ENCODE measurements at places on chromosomes 1 and 21.

GRCh38 chr1:185241127-185241526 is 75.9 kb downstream of the IVNS1ABP start:
- no peak for DNase-seq

DNA sequence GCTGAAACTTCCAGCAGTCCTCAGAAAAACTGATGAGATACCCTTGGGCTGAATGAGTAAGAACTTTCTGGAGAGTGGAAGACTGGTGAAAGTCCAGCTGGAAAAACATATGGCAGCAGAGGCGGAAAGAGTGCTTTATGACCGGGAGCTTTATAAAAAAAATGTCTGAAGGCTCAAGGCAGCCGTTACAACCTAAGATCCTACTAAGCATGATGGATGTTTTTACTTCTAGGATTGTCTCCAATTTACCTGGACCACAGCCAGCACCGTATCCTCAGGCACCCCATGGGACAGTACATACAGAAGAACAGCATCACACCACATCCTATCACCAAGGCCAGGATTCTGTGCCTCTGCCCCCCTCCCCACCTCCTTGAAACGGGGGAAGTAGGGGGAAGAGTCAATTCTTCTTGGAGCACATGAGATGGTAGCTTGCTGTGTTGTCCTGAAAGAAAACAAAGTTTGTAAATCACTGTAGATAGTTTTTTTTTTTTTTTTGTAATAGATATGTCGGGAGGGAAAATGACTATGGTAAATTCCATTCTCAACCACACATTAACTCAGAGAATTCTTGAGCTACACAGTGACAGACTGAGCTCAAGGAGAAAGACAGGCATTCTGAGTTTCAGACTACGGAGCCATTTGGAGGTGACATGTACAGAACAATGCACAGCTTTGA is 11.8 kb upstream of the IRF2BP2 start:
- DNase-seq: no peak

GRCh38 chr1:32797456-32797855 is 19.7 kb downstream of the YARS1 start:
- no peak for DNase-seq

- peak; percentile 12 for DNase-seq
Measured at GRCh38 chr1:179228783-179229213, 679 bp downstream of the ABL2 start.

- DNase-seq: peak; percentile 59
Measured at GRCh38 chr1:24786191-24786590, 40.9 kb downstream of the CLIC4 start.

DNA sequence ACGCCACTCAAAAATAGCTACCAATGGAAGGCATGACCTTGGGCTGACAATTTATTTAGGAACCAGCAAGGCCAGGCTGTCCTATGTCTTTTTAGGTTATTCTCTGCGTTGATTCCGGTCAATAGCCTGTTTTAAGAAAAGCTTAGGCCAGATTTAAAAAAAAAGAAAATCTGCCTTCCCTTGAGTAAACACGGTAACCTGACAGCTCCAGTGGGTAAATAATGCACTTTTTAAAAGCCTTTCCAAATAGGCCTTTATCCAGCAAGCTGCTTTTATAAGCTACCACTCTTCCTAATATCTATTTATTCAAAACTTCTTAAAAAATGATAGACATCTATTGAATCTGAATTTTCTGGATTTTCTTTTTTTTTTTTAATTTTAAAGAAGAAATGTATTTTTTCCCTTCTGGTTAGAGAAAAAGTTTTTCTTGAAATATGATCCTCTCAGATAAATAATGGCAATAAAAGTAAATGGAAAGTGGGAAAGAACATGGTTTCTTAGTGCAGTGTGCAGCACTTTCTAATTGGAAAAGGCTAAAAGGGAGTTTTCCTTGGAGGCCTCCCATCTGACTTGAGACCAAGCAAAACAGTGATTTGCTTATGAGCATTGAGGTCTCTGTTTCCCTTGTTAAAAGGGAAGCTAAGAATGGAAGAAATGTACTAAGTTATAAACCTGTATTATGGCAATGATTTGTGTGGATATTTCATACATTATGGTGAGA is 281.0 kb upstream of the RUNX1 start:
- DNase-seq: peak; percentile 57

- DNase-seq: no peak
Measured at GRCh38 chr1:225694151-225694603, 41.3 kb upstream of the ENAH start.

GRCh38 chr21:43332861-43333297 is 94.1 kb downstream of the SIK1 start:
- no peak for DNase-seq

DNA sequence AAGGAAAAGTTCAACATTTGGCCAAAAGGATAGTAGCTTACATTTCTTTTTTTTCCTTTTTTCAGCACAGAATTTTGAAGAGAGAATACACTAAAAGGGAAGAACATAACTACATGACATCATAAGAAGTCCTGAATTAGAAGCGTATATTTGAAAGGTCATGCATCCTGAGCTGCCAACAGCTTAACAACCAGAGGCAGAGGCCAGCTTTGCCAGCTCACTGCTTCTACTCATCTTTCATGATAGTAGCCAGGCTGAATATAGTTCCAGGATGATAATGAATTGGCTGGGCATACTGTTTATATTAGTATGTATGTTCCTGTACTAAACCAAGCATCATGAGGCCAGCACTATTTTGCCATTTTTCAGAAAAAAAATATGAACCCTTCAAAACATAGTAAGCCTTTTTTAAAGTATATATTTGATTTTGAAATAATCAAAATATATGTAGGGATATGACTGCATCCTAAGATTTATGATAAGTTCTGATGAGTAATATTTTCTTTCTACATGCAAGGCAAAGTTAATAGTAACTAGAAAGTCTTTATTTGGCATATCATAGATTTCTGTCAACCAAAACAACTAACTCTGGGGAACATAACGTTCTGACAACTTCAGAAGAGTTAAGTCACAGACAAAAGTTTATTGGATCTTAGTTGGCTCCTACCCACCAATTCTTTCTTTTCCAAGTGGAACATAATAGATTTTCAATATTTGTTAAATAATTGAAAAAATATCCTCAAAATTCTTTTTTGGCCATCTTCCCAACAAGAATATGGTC is 123.2 kb downstream of the DPYD start:
- DNase-seq: peak; percentile 57

DNA sequence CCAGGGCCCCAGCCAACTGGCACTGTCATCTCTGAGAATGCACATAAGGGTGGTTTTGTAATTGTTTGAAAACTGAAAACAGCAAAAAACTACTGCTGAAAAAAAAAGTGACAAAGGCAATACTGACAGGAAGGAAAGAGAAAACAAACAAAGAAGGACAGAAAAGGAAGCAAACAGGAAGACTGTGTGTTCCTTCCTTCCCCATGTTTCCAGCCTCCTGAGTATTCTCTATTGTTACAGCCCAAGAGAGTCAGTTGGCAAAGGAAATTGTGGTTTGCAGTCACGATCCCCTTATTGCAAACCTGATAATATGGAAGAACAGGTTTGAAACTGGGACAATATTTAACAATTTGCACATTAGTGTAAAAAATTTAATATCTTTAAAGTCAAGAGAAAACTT is 1177.6 kb downstream of the PLA2G4A start:
- no peak for DNase-seq

GRCh38 chr1:41773842-41774241 is 144.9 kb downstream of the HIVEP3 start:
- DNase-seq: no peak

- DNase-seq: no peak
Measured at GRCh38 chr1:159170639-159171038, 776 bp upstream of the CADM3 start.

- DNase-seq: no peak
Measured at GRCh38 chr1:204256531-204256930, 42.7 kb upstream of the GOLT1A start.

- no peak for DNase-seq
Measured at GRCh38 chr21:34198231-34199120, 125.1 kb downstream of the MRPS6 start.

GRCh38 chr1:53298045-53298637 is 29.7 kb downstream of the LRP8 start:
- DNase-seq: no peak

DNA sequence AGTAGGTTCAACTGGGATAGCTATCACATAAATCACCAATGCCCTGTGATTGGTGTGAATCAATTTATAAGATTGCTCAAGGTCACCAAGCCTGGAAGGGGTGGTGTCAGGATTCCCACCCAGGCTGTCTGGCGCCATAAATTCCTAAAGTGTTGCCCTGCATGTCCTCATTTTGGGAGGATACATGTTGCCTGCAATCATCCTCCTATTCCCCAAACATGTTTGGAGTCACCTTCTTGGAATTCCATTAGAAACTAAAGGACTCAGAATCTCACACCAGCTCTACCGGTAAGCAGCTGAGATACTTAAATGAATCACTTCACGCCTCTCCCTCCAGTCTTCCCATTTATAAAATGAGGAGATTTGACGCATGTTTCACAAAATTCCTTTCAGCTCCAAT is 54.1 kb upstream of the SLC45A1 start:
- DNase-seq: no peak

GRCh38 chr1:244326757-244327156 is 125.0 kb downstream of the ADSS2 start:
- DNase-seq: no peak

DNA sequence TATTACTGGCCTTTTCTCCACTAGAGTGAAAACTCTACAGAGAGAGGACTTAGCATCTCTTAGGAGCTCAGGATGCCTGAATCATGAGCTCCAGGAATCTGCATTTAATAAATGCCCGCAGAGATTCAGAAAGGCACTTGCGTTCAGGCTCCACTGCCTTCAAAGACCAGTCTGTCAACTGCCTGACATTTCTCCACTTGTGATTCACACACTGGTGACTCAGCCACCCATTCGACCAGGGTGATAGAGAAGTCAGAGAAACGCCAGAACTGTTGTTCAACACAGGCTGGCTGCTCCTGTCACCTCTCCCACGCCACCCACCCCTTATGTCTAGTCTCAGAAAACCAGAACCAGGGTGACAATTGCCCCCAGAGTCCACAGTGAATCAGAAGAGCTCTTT is 26.9 kb upstream of the LBR start:
- peak; percentile 36 for DNase-seq

- DNase-seq: no peak
Measured at GRCh38 chr1:11800391-11800755, 5.4 kb downstream of the MTHFR start.

DNA sequence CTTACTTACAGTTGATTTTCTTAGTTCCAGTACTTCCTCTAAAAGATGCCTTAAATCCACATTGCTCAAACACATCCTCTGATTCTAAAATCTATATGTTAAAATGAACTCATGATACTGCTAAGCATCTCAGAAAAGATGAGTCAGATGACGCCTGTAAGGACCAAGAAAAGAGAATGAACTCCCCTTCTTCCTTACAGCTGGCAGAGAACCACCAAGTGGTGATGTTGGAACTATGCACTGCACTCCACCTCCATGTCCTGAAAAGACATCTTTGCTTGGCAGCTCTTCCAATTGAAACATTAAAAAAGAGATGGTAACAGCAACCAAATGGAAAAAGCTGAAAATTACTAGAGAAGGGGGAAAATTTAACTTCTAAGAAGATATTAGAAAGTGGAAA is 648.8 kb downstream of the PTPRC start:
- no peak for DNase-seq
